ENCODE measurements at places on chromosomes 12 and 14. TPM values are rescaled to one million over a fixed set of nuclear protein-coding genes. Genes with fewer than 3 reads are reported as not detected.

The CD69 gene
- total RNA-seq, result 1,001 TPM

The SOAT2 gene
- total RNA-seq, result 0.83 TPM

The KRT79 gene
- total RNA-seq, result not detected

GRCh38 chr12:91778938-91779400, 366.7 kb downstream of the BTG1 start:
- DNase-seq, result no peak

GRCh38 chr12:19144287-19144686, 14.8 kb downstream of the PLEKHA5 start:
- no peak for DNase-seq

GRCh38 chr12:95582230-95583058, 31.2 kb upstream of the USP44 start:
- DNase-seq, result no peak

- DNase-seq, result no peak
Measured at GRCh38 chr14:81260732-81261131, 40.0 kb upstream of the GTF2A1 start.

DNA sequence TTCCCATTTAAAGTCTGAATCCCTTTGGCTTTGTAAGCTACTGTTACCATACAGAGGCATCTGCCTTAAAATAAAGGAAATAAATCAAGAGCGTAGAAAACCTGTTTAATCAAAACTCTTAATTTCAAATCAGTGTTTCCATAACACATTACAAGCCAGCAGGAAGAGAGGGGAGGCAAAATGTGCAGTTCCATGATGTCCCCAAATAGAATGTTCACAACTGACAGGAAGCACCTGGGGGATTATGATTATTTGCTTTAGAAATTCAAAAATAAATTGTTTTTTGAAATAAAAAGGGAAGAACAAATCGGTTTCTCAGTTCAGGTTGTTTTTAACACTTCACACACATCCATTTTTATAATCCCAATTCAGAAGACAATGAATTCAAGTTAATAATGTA, 21.4 kb downstream of the SOCS2 start:
- no peak for DNase-seq

GRCh38 chr12:52666471-52666870, 13.7 kb downstream of the KRT1 start:
- no peak for DNase-seq

DNA sequence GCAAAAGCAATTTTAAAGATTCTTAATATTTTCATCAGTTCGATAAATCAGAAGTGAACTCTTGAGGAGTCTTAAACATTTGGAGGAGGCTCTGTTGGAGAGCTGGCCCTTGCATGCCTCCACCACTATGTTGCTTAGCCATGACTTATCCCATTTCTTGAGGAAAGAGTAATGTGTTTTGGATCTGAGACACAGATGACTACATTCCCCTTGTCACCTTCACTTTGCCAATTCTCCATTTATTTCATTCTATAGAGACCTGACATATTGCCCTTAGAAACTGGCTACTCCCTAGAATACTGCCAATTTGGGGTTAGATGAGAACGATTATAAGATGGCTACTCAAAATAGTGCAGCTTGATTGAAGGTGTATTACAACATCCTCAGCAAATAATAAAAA, 157.4 kb upstream of the TMEM260 start:
- DNase-seq, result no peak
